ELF-1 (cell line): ENCODE measurements at places on chromosomes 6 and 20.
A peak's percentile ranks its signal among the peaks of the same experiment; 100 is the strongest.

- no peak for DNase-seq
Observed at GRCh38 chr6:144757730-144758129, 472.6 kb downstream of the UTRN start.

- no peak for DNase-seq
Observed at GRCh38 chr20:2084703-2085102, 16.9 kb upstream of the STK35 start.

GRCh38 chr20:43560974-43561373, 2.1 kb downstream of the SGK2 start:
- peak; percentile 11 for DNase-seq

- no peak for DNase-seq
Observed at GRCh38 chr20:42435230-42435629, 754.5 kb downstream of the PTPRT start.

DNA sequence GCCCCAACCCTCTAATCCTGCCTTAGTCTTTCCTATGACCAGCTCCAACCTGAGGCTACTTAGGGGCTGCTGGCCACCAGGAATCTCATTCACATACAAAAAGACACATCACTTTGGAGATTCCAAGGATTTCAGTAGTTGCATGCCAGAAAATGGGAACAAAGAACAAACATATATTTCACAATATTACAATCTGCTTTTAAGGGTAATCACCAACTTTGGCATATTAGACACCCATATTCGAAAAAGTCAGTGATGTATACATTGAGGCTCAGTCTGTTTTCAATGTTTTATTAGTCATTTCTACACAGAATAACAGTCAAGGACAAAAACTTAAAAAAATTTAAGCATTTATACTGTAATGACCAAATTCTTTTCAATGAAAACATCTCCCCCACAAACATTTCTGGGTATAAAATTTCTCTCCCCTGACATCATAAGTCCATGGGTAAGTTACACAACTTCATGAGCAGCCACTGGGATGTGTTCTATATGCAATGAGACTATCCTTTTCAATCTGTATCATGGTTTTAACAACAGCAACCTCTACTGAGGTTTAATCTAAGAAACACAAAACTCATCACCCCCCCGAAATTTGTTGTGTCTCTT, 103.5 kb downstream of the MAP7 start:
- DNase-seq: no peak
